ENCODE measurements at places on chromosomes 1 and 21. TPM values are rescaled to one million over a fixed set of nuclear protein-coding genes. Genes with fewer than 3 reads are reported as not detected.

DFFA gene
- 68.1 TPM for total RNA-seq

RNASEL gene
- 1.2 TPM for total RNA-seq

CHRM3 gene
- 0.13 TPM for total RNA-seq

NLRP3 gene
- 0.33 TPM for total RNA-seq

KCNE2 gene
- total RNA-seq, result not detected

DNA sequence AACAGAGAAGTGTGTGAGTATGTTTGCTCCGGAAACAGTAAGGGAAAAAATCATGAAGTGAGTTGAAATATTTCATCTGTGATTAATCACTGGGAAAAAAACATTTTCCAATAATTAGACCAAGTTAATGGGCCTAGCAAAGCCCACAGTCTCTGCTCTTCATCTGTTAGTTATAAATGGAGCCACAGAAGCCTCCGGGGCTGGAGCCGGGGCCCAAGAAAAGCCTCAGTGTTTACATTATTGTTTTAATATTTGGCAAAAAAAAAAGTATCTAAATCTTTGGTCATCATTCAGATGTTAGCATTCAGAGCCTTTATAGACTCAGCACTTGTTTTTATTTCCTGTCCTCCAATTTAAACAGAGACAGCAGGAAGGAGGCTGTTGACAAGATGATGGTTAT is 115.0 kb downstream of the UBE2U start:
- no peak for DNase-seq

- no peak for DNase-seq
Observed at GRCh38 chr1:96554364-96554763, 167.2 kb upstream of the PTBP2 start.

- DNase-seq, result no peak
Observed at GRCh38 chr1:16978567-16979474, 1.6 kb downstream of the MFAP2 start.

GRCh38 chr1:226400519-226401354 is 7.2 kb downstream of the PARP1 start:
- DNase-seq, result no peak

- no peak for DNase-seq
Observed at GRCh38 chr1:91791103-91791502, 94.8 kb downstream of the TGFBR3 start.

GRCh38 chr1:216325946-216326345 is 97.3 kb downstream of the USH2A start:
- DNase-seq, result no peak

Data from Panc1 (cell line).